ENCODE measurements at places on chromosomes 5 and 9.

DNA sequence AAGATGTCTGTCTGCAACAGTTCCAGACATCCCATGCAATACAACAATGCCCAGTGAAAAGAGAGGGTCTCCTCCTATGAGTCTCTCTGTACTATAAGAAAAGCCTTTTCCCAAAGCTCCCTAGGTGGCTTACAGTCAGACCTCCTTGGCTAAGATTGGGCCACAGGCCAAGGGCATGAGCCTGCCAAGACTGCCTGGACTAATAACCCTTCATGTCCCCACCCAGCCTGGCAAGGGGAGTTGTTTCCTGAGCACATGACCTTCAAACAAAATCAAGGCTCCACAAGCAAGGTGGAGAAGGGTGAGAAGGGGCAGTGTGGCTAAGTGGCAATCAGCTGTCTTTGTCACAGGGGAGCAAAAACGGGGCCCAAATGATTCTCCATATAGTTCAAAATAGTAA lies 75.6 kb upstream of the ZSWIM6 start:
- no peak for DNase-seq

DNA sequence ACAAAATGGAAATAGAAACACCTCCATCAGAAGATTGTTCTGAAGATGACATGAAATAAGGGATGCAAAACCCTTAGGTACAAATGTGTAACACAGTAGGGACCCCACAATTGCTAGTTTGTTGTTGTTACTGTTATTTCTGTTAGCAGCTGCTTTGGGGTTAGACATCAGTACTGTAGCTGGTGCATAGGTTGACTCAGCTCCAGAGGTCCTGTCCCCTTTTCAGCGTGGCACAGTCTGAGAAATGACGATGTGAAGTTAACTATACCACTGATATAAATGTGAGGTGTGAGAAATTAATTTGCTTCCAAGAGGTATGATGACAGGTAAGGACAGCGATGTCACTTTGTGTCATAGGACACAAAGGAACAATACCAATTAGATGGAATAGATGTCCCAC lies 384.6 kb upstream of the KLF4 start:
- no peak for DNase-seq

DNA sequence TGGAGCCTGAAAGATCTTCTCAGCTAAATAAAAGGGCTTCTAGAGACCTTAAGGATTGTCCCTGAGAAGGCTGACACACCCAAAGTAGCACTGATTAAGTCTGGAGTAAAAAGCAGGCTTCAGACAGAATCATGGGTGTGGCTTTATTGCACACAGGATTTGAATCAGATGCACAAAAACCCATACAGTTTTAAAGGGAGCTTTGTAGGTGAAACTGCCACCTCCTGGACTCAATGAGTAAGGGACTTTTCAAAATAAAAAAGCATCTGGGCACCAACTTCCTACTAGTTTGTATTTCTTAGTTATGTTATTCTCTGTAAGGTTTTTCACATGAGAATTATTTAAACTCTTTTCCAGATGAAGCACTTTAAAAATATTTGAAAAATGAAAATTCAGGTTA lies 129.4 kb downstream of the EDIL3 start:
- no peak for DNase-seq

- DNase-seq, result no peak
These were observed 45.7 kb downstream of the MUSK start for GRCh38 chr9:110714314-110714713.

DNA sequence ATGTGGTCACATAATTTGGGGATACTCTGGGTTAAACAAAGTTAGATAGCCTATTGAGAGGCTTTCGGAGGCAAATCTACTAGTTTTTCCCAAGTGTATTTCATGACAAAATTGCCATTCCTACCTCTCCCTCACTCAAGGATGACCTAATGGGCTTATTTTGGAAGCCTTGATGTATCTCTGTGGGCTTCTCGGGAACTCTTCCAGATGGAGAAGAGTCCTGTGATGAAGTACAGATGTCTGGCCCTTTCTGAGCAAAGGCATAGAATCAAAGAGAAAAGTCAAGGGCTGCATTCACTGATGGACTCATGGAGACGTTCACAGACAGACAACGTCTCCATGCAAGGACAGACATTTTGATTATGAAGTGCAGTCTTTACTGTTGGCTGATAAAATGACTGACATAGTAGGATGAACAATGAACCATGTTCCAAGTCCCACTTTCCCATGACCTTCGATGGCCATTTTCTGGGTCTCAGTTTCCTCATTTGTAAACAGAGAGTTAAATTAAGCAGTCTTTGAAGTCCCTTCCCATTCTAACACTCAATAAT lies 347.2 kb upstream of the CD180 start:
- no peak for DNase-seq

GRCh38 chr9:108351571-108351970 lies 504.2 kb downstream of the ACTL7B start:
- DNase-seq, result no peak

- DNase-seq, result no peak
These were observed 91.5 kb upstream of the NREP start for GRCh38 chr5:111848476-111848875.

DNA sequence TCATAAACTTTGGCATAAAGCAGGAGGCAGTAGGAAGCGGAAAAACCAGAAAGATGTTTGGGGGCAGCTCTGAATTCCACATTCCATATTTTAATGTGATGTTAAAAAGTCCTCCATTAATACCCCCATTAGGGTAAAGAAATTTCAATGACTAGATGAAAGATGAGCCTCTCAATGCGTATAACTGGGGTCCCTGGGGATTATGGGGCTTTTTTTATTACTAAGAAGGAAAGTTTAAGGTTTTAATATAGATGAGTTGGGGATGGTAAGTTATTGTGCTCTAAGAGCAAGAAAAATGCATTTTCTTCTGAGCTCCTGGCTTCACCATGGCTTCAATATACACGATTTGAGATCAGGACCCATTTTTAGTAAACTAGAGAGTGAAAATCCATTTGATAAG lies 321.9 kb downstream of the CDK5RAP2 start:
- no peak for DNase-seq

DNA sequence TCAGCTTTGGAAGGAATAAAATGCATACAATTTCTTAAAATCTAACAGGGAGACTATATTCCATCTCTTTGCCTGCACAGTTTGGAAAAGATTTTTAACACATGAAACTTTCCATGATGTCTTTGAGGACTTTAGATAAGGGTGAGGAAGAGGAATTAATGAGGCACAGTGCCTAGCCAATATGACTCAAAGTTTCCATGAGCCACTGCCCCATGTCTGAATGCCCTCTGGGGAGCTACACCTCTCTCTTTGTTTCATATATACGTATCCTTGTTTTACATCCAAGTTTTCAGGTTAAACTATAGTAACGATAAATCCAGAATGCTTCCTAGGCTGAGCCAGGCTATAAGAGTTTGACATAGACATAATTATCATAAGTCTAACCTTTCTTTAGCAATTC lies 349.3 kb upstream of the TLE4 start:
- no peak for DNase-seq

DNA sequence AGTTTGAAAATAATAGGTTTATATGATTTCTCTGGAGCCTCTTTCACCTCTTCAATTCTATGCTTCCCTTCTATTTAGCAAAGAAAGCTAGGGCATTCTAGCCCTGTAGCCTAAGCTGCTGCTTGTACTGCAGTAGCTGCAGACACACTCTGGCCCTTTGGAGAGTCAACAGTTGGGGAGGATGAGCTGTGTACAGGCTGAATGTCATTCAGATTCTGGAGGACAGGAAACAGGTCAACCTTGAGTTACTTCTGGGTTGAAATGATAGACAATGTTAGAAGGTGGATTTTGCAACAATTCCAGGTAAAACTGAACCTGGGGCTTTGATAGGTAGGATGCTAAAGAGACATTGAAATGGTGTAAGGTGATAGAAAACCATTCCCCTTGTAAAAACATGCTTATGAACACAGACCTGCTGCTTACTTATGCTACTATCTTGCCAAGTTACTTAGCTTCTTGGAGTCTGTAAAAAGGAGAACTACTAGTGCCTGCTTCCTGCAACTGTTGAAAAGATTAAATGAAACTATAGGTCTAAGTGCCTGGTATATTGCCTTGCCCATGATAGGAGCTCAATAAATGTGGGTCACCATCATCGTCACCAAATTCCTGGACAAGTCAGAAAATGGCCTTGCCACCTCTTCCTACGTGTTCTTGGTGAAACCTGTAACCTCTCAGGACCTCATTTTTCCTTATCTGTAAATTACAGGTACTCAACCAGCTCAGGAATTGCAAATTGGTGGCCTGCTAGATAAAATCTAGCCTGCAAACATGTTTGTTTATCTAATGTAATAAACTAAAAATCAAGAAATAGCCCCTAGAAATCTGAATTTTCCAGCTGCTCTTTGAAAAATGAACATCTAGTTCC lies 83.7 kb downstream of the GALNT10 start:
- DNase-seq, result no peak

GRCh38 chr9:130893341-130894101 lies 3.1 kb downstream of the QRFP start:
- DNase-seq, result no peak

DNA sequence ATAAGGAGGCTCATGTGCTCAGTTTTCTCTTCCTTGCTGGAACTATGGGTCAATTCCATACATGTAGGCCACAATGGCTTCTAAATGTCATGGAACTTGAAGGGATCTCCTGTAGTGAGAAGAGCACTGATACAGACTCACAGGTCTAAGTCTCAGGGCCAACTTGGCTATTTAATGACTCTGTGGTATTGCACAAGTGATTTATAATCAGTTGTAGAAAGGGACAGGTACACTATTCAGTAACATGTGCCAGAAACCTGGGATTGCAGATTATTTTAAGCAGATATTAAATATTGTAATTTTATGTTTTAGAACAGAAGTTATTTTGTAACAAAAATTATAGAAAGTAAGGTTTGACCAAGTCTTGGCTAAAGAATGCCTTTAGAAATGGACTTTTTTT lies 241.5 kb upstream of the PIK3R1 start:
- no peak for DNase-seq

- no peak for DNase-seq
These were observed 114.1 kb downstream of the PIK3R1 start for GRCh38 chr5:68329554-68330255.

- no peak for DNase-seq
These were observed 9.4 kb upstream of the SCGB3A2 start for GRCh38 chr5:147869112-147869511.

- DNase-seq, result no peak
These were observed 2.8 kb downstream of the TMEM171 start for GRCh38 chr5:73122875-73123810.

DNA sequence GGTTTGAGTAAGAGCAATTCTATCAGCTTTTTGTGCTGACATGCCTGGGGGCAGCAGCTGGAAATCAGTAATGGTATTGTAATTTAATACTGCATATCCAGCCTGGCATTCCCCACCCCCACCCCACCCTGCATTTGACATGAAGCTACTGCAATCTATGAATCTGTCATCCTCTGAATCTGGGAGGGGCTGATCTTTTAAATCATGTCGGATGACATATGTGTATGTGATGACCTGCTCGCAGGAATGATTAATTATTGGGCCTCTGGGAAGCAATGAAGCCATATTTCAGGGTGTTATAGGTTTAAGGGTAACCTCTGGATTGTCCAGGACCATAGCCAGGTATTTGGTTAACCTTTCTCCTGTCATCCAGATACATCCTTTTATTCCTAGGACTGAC lies 64.6 kb upstream of the RASGRF2 start:
- no peak for DNase-seq

GRCh38 chr9:119343059-119343990 lies 25.9 kb downstream of the BRINP1 start:
- DNase-seq, result no peak

DNA sequence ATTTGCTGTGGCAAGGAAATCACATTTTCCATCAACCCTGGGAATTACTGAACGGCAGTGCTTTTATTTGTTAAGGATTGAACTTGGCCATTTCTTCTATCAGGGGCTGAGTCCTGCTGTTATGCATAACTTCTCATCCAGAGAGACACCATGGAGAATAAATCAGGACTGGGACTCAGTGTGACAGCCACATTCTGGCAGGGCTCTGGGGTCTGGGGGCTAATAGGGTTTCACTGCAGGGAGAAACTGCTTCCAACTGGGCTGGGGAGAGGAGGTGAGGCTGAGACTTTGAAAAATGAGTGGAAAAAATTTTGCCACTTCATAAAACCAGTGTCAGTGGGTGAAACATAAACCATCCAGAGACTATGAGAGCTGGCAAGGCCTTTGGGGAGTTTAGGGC lies 95.7 kb upstream of the ALDH1B1 start:
- no peak for DNase-seq

DNA sequence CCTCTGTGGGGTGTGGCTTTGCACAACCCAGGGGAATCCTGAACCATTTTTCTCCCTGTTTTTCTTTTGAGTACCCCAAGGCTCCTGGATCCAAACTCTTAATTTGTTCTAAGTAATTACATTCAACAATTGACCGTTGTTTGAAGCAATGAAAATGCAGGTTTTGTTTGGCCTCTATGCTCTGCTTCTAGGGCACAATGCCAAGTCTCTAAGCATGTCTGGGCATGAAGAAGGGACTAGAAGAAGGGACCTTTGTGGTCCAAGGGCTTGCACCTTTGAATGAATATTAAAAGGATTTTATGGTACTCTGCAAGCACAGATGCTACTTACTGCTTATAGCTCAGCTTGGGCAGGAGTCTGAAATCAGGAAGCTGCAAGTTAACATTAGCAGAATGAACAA lies 6.6 kb upstream of the ENC1 start:
- no peak for DNase-seq

DNA sequence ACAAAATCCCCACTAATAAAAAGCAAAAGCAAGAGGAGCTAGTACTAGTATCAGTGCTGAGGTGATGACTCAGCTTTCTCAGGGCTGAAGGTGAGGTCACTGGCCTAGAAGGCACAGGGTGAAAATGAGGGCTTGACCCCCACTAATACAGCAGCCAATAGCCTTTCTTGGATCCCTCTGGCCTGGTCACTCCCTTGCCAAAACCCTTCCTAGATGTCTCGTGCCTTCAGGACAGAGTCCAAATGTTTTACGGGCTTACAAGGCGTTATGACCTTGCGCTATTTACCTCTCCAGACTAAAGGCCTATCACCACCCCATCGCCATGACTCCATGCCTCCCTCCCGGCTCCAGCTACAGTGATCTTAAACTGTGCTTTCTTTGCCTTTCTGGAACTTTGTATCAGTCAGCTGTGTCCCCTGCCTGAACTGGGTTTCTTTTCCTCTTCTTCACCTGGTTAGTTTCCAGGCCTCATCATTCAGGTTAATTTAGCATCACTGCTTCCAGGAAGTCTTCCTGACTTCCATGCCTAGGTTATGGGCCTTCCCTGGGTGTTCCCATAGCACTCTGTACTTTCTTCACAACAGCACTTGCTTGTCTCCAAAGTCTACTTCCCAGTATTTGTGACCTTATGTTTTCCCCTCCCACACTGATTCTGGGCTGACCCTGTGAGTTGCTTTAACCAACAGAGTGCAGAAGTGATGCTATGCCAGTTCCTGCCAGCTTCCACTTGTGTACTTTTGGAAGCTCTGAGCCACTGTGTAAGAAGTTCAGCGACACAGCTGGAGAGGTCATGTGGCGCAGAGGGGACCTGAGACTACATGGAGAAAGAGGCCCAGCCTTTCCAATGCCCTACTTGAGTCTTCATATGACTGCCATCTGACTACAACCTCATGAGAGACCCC lies 4.2 kb upstream of the DELE1 start:
- DNase-seq, result no peak

GRCh38 chr5:67515762-67516161 lies 319.2 kb upstream of the CD180 start:
- no peak for DNase-seq
